ENCODE measurements at places on chromosomes 11 and 22. TPM values are rescaled to one million over a fixed set of nuclear protein-coding genes. Genes with fewer than 3 reads are reported as not detected.

GRCh38 chr22:18109410-18110193 is 1.0 kb upstream of the TUBA8 start:
- DNase-seq = no peak

DNA sequence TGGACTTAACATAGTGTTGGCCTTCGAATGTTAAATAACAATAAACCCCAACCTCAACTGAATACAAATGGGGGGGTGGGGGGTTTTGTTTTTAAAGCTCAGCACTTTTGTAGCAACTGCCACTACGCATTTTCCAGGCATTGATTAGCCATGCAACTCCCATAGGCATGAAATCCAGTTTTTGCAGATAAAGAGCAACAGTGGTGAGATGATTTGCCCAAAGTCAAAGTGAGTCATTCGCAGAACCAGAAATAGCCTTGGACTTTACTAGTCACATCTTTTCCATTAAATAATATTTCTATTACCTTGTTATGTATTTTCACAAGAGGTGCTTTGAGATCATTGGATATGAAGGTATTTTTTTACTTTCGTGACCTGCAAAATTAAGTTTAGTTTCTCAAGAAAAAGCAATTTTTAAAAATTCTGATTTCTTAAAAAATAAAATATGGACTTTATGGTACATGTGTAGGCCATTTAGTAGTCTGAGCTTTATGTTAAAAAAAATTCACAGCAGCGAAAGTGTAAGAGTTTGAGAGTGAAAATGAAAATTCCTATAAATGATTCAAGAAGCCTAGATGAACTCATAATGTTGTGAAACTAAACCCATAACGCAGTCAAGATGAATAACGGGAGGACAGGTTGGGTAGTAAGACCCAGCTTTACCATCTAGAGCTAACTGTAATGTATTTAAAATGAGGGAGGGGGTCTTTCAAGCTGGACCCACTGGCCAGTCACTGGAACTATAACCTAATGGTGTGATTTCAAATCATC is 1.9 kb upstream of the PHF21A start:
- peak; percentile 37 for DNase-seq

NLRP14 gene
- 0.12 TPM for total RNA-seq

IL18BP gene
- 1.9 TPM for total RNA-seq

DNA sequence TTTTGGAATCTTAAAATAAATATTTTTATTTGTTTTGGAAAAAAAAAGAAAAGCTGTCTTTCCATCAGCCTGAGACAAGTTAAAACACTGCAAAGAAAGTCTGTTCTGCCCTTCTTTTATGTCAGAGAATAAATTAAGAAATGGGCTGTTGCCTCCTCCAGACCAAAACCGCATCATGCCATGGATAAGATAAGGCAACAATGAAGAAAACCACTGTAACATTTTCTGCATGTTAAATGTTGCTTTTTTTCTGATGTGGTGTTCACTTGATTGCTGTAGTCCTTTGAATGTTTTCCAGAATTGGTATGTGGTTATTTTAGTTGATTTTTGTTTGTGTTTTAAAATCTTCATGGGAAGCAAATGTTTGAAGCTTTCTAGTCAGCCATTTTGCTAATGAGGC is 319.2 kb upstream of the CNTN5 start:
- no peak for DNase-seq

DNA sequence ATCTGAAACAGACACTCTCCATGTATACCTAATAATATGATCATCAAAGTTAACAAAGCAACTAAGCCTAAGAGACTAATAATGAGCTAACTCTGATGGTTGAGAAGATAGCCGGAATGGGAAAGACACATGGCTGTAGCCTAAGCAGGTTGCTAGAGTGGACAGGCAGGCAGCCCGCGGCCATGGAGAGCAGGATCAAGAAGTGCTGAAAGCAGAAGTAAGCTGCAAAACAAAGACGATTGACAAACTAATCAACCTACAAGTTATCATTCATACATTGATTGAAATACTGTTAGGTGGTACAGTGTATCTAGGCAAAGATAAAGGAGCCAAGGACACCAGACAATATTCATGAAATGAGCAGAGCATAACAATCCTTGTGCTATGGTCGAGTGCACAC is 29.3 kb downstream of the SLN start:
- DNase-seq = no peak

DNA sequence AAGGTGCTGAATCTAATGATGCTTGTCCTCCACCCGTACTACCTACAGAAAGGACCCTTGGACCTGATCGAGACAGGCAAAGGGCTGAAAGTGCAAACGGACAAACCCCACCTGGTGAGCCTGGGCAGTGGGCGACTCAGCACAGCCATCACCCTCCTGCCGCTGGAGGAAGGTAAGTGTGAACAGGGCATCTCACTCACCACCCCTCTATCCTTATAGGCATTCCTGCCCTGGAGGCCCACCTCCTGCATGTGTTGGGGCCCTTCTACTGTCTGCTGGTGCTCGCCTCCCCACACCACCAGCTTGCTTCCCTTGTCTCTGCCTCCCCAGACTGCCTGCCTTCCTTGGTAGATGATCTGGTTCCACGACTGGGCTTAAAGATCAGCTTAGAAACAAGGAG is 7.1 kb downstream of the PHLDB1 start:
- no peak for DNase-seq

TSGA10IP gene
- not detected for total RNA-seq

DNA sequence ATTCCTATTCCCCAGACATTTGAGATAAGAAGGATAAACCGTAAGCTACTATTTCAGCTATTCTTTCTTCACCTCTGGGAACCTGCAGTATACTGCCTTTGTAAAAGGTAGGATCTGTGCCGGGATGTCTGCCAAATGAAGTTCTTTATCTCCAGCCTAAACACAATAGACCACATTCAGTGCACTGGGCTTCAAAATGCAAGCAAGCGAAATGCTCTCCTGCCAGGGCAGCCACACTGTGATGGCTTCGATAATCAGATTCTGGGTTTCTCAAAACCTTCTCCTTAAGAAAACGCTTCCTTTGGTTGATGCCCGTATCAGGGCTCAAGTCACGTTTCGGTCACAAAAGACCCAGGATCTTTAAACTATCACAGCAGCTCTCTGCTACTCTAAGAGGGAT is 299.5 kb upstream of the B3GAT1 start:
- no peak for DNase-seq

GRCh38 chr22:18152519-18152918 is 2.5 kb downstream of the USP18 start:
- DNase-seq = no peak

GRCh38 chr11:130547761-130548490 is 99.5 kb downstream of the ADAMTS15 start:
- no peak for DNase-seq

DNA sequence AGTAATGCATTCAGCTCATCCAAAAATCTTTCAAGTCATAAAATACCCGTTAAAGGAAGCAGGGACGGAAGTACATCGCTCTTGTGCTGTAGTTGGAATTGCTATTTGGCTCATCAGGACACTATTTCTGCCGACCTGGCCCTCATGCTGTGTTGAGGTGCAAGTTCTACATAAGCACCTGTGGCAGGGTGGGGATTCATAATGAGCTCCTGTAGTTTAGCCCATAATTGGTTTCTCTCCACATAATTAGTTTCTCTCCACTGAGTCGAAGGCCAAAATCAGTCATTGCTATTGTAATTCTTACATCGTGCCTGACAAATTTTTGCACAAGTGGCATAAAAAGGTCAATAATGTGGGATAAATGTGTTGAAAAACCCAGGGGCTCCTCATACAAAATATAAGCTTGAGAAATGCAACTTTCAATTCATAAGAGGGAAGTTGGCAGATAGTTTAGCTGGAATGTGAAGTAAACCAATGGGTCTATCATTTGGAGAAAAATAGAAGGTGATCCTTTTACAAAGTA is 14.9 kb upstream of the ISX start:
- no peak for DNase-seq
